ENCODE measurements at places on chromosomes 16 and 17.

DNA sequence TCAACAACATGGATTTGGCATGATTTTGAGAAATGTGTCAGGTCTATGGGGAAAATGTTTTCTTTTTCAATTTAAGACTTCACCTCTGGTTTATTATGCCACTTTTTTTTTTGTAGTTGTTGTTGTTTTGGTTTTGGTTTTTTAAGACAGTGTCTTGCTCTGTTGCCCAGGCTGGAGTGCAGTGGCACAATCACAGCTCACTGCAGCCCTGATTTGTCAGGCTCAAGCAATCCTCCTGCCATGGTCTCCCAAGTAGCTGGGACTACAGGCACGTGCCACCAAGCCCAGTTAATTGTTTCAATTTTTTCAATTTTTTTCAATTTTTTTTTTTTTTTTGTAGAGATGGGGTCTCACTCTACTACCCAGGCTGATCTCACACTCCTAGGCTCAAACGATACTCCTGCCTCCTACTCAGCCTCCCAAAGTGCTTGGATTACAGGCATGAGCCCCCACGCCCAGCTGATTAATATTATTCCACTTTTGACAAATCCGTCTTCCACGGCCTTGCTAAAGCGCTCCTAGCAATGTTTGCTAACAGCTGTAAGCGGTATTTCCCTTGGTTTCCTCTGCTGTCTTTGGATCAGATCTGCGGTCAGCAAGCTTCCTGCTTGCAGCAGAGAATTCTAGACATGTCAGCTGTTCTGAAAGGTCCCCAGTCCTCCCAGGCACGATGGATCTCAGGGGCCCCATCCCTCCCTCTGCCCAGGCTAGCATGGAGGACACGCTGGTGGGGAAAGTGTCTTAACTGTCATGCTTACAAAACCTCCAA, 7.0 kb upstream of the MILR1 start:
- DNase-seq = peak; percentile 66

DNA sequence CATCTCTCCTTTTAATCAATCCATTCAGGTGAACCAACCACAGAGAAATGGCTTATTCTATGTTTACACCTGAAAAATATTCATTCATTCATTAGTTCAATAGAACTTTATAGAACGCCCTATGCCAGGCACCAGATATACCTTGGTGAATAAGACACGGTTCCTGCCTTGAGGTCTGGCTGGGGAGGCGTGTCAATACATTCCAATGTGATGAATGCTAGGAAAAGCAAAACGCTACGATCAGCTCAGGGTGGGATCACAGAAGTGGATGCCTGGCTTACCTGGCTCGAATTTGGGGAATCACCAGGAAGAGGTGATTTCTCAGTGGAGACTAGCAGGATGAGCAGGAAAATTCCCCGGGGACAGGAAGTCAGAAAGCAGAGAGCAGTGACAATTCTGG, 17.5 kb upstream of the WFIKKN2 start:
- no peak for DNase-seq

- DNase-seq = peak; percentile 42
These were observed 102.0 kb upstream of the NOL11 start for GRCh38 chr17:67615736-67616135.

DNA sequence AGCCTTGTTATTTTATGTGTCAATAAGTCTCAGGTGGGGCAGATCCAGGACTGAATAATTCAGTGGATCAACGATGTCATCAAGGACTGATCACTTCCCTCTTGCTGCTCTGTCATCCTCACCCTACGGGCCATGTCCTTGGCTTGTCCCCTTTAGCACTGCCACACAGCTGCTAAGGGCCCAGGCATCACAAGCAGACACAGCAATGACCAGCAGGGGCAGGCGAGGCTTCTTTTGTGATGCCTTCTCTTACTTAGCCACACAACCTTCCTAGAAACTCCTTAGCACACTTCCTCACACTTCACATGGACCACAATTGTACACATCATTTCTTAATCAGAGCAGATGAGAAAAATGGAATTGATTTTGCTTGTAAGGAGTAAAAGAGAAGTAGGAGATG, 356.3 kb upstream of the SOX9 start:
- peak; percentile 19 for DNase-seq

- no peak for DNase-seq
These were observed 8.5 kb upstream of the MEIOC start for GRCh38 chr17:44647736-44648135.

- peak; percentile 99 for DNase-seq
These were observed at the start of gene PHKG2 for GRCh38 chr16:30747799-30748633. Gene PHKG2, plus strand, starts transcription at chr16:30748425. Its CDS starts 396 bp downstream, at chr16:30748821.

DNA sequence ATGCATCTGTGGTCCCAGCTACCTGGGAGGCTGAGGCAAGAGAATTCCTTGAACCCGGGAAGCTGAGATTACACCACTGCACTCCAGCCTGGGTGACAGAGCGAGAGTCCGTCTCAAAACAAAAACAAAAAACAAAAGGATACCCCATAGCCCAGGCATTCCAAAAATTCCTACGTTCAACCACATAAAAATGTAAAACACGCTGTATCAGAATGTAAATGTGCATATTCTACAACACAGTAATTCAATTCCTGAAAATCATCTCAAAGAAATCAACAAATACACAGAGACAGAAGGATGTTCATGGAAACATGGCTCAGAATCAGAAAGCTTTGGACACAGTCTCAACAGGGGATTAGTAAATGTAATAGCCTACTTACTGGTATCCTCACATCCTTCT, 33.0 kb downstream of the COG7 start:
- no peak for DNase-seq

DNA sequence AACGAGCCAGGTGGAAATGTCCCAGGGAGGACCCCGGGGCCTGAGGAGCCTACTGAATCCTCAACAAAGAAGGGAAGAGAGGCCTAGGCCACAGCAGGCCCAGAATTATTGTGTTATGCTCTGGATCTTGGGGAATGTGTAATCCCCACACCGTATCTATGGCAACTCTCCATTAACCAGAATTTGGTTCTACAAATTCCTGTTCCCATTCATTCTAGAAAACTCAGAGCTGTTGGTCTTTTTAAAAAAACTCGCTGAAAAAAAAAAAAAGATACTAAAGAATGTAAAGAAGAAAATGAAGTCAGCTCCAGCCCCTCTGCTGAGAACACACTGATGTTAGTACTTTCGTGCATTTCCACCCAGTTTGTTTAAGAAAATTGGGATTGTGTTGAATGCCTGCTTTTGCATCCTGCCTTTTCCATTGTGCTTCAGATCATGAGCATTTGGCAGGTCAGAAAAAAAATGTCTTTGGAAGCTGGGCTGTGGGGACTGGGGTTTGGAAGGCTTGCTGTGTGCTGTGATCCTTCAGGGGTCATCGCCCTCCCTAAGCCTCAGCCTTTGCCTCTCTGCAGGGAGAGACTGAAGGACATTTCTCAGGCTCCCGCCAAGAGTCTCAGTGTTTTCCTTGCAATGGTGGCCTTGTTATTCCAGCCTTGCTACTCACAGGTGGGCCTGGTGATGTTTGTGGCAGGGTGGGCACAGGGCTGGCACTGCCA, 69.5 kb downstream of the SREBF1 start:
- DNase-seq = no peak

GRCh38 chr17:5902181-5903140, 167.7 kb upstream of the WSCD1 start:
- no peak for DNase-seq

DNA sequence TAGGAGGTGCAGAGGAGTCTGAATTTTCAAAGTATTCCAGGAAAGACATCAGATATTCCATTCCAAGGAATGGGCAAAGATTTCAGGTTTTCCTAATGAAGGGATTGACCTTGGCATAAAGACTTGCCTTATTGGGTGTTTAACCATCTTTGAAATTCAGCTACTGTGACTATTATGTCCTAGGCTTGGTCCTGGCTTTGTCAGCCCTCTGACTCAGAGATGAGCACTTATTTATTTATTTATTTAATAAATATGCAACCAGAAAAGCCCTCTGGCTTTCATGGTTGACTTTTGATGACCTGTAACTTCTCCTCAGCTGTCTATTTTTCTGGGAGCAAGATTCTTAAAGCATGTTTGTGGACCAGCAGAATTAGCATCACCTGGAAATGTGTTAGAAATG, 455.1 kb downstream of the KIF2B start:
- no peak for DNase-seq

DNA sequence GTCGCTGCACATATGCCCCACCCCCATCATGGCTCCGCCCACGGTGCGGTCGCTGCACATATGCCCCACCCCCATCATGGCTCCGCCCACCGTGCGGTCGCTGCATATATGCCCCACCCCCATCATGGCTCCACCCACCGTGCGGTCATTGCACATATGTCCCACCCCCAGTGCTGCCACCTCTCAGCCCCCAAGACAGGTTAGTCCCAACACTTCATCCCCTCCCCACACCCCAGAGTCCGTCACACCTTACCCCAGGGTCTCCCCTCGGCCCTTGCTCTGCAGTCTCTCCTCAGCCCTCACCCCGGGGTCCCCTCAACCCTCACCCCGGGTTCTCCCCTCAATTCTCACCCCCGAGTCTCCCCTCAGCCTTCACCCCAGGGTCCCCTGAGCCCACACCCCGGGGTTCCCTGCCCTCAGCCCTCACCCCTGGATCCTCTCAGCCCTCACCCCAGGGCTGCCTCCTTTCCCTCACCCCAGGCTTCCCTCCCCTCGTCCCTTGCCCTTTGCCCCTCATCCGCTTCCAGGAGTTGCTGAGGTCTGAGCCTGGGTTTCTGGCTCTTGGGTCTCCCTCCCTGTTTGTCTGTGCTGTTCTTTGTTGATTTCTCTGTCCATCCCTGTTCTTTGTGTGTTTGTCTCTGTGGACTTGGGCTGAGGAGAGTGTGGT, 25.6 kb downstream of the TPSG1 start:
- DNase-seq = no peak

GRCh38 chr16:17377360-17378324, 93.1 kb downstream of the XYLT1 start:
- DNase-seq = peak; percentile 69

DNA sequence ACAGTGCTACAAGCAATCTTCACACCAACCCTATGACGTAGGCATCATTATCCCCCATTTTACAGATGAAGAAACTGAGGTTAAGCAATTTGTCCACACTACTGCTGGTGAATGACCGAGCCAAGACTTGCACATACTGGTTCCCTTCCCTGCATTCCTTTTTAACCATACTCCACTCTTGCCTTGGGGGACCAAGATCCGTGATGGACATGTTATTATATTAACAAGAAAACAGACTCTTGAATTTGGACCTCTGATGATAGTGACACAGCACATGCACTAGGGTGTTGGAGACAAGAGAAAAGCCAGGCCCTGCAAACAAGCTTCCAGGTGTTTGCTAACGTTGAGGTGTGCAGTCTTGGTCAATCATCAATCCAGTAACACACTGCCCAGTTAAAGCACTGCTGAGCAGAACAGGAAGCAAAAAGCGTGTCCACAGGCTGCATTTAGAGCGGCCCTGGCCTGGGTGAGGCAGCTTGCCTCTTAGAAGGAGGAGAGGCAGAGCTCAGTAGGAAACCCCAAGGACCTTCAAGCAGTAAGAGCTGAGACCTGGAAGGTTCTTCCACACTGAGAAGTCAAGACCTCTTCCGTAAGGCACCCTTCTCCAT, 36.7 kb downstream of the HNF1B start:
- DNase-seq = no peak

- DNase-seq = peak; percentile 56
These were observed 77.5 kb upstream of the N4BP1 start for GRCh38 chr16:48687421-48688038.

GRCh38 chr16:73329358-73330286, 281.7 kb upstream of the ZFHX3 start:
- DNase-seq = peak; percentile 85

DNA sequence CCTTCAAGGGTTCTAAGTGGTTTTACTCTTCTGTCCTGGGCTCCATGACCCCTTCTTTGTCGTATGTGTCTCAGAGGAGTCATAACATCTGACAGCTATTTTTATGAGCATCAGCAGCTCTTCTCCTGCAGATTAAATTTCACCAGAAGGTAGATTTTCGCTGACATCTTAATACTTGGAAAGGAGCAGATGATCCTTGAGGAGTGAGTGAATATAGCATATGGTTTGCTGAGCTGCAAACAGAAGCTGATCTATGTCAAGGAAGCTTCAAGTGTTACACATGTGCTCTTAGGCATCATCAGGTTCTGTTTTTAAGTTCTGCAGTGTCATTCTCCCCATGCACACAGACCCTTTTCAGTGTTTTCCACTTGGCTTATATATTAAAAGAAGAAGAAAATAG, 49.2 kb upstream of the MYH2 start:
- no peak for DNase-seq

GRCh38 chr17:57365420-57365819, 109.1 kb downstream of the MSI2 start:
- no peak for DNase-seq

DNA sequence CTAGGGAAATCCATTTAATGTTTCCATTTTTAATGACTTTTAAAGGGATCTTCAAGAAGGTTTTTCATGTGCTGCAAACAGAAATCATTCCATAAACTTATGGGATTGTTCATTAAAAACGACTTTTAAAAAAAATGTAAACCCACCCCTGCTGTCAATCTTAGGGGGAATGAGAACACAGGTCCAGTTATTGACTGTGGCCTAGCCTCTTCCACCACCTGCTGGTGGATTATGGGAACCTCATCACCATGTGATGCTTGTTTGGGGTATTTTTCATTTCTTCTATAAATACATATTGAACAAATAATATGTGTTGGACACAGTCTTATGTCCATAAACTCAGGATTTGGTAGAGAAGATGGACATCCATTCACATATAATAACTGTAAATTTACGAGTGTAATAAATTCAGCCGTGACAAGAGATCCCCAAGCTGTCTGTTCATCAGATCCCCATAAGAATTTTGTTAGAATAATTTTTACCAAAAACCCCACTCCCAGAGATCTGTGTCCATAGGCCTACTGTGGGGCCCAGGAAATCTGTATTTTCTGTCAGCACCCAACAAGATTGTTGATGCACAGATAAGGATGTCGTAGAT, 42.0 kb upstream of the TMC5 start:
- peak; percentile 58 for DNase-seq

- DNase-seq = no peak
These were observed 62.2 kb downstream of the TNRC6C start for GRCh38 chr17:78020717-78021108.

- DNase-seq = no peak
These were observed 203.4 kb downstream of the SHISA9 start for GRCh38 chr16:13104772-13105171.

GRCh38 chr17:14776791-14777190, 475.9 kb downstream of the HS3ST3B1 start:
- no peak for DNase-seq

GRCh38 chr17:66240013-66240412, 10.8 kb upstream of the APOH start:
- no peak for DNase-seq

GRCh38 chr16:84458606-84459532, 45.6 kb downstream of the MEAK7 start:
- DNase-seq = no peak

GRCh38 chr16:27413956-27414355, 12.0 kb downstream of the IL21R start:
- DNase-seq = no peak
